Activated CD8-positive, alpha-beta memory T cell treated with anti-CD3 and anti-CD28 coated beads, Interleukin-2, amount 50 U/mL, for 4 hours (primary cell): ENCODE measurements at places on chromosomes 12 and 14.

GRCh38 chr14:105042813-105043212 is 21.9 kb upstream of the CDCA4 start:
- no peak for DNase-seq

- DNase-seq: no peak
These were observed 92.3 kb downstream of the NTF3 start for GRCh38 chr12:5524116-5524768.

DNA sequence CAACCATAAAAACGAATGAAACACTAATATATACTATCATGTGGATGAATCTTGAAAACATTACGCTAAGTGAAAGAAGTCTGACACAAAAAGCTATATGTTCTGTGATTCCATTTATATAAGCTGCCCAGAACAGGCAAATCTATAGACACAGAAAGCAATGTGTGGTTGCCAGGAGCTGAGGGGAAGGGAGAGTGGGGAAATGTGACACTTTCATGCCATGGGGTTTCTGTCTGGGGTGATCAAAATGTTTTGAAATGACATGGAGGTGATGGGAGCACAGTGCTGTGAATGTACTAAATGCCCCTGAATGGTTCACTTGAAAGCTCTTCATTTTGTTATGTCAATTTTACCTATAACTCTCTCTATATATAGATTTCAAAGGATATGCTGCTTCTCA is 30.1 kb downstream of the ATG14 start:
- DNase-seq: no peak

- no peak for DNase-seq
These were observed 22.9 kb downstream of the HIP1R start for GRCh38 chr12:122858171-122858570.

DNA sequence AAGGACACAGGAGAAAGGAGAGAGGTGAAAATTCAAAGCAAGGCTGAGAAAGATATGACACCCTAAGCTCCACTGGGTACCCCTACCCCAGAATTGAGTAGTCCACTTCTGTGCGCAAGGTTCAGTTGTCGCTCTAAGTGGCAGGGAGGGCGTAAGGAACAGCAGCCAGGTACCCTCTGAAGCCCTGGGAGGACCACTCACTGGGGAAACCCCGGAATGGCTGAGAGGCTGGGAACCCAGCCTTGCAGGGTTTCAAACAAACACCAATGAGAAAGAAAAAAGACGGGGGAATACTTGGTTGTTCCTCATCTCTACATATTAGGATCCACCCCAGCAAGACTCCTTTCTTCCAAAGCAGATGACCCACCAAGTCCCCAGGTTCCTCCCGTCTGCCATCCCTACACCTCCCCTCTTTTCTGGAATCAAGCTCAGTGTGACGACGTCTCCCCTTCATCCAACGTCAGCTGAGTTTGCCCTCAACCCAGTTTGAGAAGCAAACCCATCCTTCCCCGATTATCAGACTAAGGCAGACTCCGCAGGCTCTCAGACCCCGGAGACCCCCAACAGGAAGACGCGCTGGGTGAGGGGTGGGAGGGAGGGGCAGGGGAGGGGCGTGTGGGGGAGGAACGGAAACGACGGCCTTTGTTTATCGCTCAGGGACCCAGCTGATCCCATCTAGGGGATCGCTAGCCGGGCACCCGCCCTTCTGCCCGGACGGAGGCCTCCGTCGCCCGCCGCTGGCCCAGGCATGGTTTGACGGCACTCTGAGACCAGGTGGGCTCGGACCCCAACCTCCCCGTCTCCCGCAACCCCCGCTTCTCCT is 795 bp downstream of the LMBR1L start:
- no peak for DNase-seq

DNA sequence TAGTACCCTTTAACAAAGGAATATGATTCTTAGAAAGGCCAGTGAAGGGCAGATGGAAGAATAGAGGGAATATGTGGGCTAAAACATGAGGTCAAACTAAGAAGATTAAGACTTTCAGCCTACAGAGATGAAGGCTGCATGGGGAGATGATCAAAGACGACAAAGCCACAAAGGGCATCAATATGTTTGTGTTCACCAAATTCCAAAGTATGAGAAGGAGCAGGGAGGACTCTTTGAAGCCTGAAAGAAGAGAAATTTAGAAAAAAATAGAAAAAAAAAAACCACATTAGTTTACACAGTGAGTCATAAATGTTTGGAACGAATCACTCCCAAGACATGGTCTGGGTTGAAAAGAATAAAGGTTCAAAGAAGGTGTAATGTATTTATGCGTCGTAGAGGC is 131.8 kb downstream of the NEDD1 start:
- DNase-seq: no peak

GRCh38 chr14:52871606-52872005 is 79.2 kb downstream of the FERMT2 start:
- no peak for DNase-seq

DNA sequence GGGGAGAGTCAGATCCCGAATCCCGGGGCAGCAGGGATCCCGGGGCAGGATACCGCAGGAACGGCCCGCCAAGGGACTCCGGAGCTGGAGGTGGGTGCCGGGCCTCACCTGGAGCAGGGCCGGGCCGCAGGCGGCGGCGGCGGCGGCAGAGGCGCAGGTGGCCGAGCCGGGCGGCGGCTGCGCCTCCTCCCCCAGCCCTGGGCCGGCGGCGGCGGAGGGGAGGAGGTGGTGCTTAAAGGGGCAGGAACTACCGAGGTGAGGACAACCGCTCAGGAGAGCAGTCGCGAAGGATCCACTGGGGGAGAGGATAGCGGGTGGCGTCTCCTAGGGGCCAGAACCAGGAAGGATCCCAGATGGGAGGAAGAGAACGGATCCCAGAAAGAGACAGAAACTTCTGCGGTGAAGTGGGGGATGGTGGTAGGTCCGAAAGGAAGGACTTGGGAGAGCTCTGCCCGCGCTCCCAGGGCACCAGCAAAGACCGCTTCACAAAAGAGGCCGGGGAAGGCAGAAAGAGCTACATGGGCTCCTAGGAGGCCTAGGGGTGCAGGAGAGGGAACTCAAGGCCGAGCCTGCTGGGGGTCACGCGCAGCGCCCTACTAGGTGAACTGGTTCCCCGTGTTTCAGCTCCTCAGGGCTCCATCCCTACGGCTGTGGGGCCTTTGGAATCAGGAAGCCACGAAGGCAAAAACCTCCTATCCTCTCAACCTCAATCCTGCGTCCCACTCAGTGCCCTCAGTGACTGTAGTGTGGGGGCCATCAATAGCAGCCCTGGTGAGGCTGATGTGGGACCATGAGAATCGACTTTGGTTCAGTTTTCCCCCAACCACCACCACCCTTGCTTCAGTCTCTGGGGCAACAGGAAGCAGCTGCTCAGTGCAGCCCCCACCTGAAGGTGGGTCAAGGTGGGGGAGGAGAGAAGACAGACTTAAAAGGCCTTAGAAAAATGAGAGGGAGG is 5.0 kb upstream of the BAZ2A start:
- DNase-seq: peak; percentile 60

DNA sequence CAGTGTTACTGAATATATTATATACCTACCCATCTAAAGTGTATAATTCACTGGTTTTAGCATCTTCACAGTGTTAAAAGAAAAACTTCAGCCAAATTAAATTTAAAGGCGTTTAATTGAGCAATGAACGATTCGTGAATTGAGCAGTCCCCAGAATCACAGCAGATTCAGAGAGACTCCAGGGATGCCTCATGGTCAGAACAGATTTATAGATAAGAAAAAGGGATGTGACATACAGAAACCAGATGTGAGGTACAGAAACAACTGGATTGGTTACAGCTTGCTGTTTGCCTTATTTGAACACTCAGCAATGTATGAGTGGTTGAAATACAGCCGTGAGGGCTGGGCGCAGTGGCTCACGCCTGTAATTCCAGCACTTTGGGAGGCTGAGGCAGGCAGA is 84.6 kb downstream of the WNK1 start:
- no peak for DNase-seq

GRCh38 chr14:95234426-95234825 is 77.1 kb upstream of the DICER1 start:
- DNase-seq: no peak

- no peak for DNase-seq
These were observed 30.1 kb upstream of the NEDD1 start for GRCh38 chr12:96876966-96877365.

DNA sequence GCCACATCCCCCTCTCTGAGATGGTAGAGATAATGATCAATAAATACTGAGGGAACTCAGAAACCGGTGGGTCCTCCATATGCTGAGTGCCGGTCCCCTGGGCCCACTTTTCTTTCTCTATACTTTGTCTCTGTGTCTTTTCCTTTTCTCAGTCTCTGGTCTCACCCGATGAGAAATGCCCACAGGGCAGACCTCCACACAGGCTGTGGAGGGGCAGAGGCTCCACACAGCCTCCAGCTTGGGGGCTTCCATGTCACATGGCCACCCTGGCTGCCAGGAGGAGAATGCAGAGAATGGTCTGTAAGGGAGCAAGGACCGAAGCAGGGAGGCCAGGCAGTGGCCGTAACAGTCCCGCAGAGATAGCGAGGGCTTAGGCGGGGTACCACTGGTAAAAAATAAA is 105.9 kb downstream of the NTF3 start:
- no peak for DNase-seq

GRCh38 chr14:73245480-73246325 is 8.4 kb downstream of the PAPLN start:
- DNase-seq: peak; percentile 45

GRCh38 chr12:62805517-62805916 is 129.4 kb downstream of the PPM1H start:
- no peak for DNase-seq

GRCh38 chr12:3777206-3777809 is 24.4 kb upstream of the CRACR2A start:
- no peak for DNase-seq

GRCh38 chr14:61188196-61188595 is 92.9 kb downstream of the TMEM30B start:
- DNase-seq: no peak

DNA sequence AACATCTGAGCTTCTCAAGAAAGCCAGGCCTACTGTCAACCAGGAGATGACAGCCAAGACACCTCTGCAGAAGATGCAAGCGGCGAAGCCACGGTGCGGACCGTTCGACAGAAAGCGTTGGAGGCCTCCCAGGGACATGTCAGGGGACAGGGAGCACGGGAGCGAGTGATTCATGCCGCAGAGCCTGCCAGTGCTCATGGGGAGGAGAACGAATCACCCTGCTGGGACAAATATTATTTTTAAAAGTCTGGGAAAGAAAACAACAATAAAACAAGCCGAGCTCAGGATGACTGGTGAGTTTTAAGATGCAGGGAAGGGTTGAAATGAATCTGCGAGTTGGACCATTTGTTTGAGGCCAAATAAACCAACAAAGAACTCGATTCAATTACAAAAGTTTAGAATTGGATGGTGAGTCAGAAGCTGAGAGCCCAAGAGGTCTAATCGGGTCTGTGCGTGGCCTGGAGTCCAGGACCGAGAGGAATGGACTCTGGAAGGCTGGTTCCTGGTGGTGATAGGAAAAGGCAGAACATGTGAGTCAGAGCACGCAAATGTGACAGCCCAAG is 91.0 kb downstream of the RBM19 start:
- no peak for DNase-seq

GRCh38 chr12:92827836-92828431 is 101.2 kb downstream of the EEA1 start:
- DNase-seq: peak; percentile 25

DNA sequence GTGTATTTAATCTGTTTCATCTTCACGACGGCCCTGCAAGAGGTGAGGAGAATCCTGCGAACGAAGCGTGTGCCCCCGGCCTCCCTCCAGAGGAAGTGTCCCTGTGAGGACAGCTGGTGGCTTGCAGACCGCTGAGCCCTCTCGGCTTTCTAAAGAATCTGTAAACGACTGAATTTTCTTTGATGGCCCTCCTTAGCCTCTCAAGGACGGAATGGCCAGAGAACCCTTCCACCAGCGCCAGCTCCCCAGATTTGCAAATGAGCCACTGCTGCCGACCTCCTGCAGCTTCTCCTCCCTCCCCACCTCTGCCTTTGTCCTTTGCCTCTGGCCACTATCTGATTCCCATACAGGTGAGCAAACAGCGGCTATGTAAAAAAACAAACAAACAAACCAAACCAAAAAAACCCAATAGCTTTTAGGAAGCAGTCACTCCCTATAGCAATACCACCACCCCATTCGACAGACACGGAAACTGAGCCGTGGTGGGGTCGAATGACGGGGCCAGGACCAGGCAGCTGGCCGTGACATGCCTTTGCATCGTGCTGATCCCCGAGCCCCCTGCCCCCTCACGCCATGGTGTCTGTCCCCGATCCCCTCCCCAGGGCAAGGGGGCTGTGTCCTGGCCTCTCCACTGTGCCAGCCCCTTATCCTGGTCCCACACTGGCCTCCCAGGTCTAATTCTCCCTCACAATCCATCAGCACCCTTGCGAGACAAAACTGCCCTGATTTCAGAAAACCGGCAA is 23.6 kb downstream of the RFLNA start:
- no peak for DNase-seq

GRCh38 chr14:91866511-91867295 is 633 bp downstream of the TC2N start:
- DNase-seq: no peak

DNA sequence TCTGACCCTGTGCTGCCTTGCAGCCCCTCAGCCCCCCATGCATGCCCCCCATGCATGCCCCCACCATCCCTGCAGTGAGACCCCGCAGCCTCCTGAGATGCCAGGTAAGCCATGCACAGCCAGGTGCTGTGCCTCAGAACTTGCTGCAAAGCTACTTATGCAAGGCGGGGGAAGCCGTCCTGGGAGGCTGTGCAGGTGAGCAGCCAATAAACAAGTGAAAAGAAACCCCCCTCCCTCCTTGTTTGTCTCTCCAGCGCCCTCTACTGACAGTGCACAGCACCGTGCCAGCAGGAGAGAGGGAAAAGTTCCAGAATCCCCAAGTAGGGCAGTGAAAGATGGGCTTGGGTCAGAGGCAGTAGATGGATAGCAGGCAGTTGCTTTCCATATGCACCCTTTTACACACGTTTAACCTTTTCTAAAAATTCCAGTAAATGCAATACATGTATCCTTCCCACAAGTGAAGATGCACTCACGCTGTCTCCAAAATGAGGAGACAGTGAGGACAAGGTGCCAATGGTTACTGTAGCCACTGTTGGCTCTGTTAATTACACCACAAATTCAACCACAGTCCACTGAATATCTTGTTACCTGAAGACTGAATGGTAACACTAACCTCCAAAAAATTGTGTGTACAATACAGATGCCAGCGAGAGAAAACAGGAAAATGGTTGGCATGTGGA is 18.0 kb downstream of the TNFAIP2 start:
- DNase-seq: no peak
